ENCODE measurements at places on chromosomes 5 and 9.

DNA sequence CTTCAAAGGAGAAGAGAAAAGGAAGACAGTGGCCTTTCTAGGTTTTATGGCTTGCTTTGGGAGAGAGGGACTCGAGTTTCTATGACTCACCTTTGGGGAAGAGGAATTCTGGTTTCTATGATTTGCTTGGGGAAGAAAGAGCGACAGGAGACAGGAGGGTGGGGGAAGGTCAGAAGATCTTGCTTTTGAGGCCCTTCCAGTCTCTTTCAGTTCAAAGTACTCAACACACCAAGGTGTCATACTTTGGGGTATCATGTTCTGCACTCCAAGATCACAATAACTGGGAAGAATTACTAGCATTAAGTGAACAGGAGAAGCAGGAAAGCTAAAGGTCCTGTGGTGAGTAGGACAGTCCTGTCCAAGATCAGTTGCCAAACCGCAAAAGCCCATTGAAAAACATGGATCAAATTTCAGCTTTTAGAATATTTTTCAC, 324.5 kb downstream of the ARHGEF28 start:
- DNase-seq: no peak

- DNase-seq: no peak
Measured at GRCh38 chr5:39106322-39106721, 32.1 kb upstream of the RICTOR start.

DNA sequence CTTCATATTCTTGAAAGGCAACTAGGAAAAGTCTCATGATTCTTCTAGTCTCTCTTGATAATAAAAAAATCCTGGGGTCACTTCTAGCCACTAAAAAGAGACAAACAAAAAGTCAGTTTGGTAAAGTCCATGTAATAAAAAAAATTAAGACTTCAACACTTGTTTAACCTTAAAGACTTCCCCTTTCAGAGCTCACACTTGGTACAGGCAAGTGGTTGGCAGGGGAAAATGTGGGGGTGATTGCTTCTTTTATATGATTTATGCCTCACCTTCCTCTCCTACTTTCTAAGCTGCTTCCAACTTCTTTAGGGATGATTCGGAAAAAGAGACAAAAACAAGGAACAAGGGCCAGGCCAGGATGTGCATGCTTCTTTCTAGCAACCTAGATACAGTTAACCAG, 5.1 kb upstream of the ERCC6L2 start:
- DNase-seq: no peak

- DNase-seq: no peak
Measured at GRCh38 chr5:167308466-167308865, 983.0 kb upstream of the WWC1 start.

GRCh38 chr5:150788977-150789376, 10.4 kb downstream of the SMIM3 start:
- DNase-seq: no peak

GRCh38 chr5:16179511-16179935, at the start of gene MARCHF11:
MARCHF11 (minus strand) TSS chr5:16179791; CDS start chr5:16179575, 216 bp downstream.
- no peak for DNase-seq

DNA sequence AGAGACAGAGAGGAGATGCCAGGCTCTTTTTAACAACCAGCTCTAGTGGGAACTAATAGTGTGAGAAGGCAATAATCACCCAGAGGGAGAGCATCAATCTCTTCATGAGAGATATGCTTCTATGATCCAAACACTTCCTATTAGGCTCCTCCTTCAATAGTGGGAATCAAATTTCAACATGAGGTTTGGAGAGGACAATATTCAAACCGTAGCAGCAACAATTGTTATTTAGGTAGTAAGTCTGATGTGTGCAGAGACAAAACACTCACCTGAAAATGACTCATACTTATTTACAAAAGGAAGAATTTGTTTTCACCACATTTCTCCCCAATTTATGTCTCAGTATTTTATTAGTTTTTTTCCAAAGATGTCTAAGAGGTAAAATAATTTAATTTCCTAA, 144.3 kb downstream of the ST8SIA4 start:
- no peak for DNase-seq

GRCh38 chr9:108535526-108535925, 320.3 kb downstream of the ACTL7B start:
- no peak for DNase-seq

GRCh38 chr9:123410281-123410910, 54.4 kb downstream of the CRB2 start:
- no peak for DNase-seq

- DNase-seq: no peak
Measured at GRCh38 chr9:121915304-121915625, 177.8 kb downstream of the TTLL11 start.

GRCh38 chr5:153985498-153985897, 53.2 kb downstream of the FAM114A2 start:
- no peak for DNase-seq

- no peak for DNase-seq
Measured at GRCh38 chr5:133939668-133940067, 28.8 kb downstream of the C5orf15 start.

GRCh38 chr5:134184155-134185135, 7.7 kb upstream of the SKP1 start:
- DNase-seq: peak; percentile 66

GRCh38 chr5:115460472-115460871, 84.1 kb downstream of the FEM1C start:
- no peak for DNase-seq

GRCh38 chr9:33388110-33388994, 14.0 kb downstream of the AQP7 start:
- DNase-seq: no peak

DNA sequence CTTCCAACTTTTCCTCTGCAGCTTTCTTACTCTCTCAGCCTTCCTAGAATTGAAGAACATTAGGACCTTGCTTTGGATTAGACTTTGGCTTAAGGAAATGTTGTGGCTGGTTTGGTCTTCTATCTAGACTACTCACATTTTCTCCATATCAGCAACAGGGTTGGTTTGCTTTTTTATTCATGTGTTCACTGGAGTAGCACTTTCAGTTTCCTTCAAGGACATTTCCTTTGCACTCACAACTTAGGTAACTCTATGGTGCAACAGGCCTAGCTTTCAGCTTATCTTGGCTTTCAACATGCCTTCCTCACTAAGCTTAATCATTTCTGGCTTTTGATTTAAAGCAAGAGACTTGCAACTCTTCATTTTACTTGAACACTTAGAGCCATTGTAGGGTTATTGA, 153.1 kb downstream of the CCDC192 start:
- DNase-seq: no peak

All from activated CD4-positive, alpha-beta T cell treated with anti-CD3 and anti-CD28 coated beads for 1 hour (primary cell).